Epithelial cell of proximal tubule (primary cell): ENCODE measurements at places on chromosomes 1 and 21.

- no peak for DNase-seq
Measured at GRCh38 chr1:165827268-165828102, at the start of gene UCK2. Gene UCK2, plus strand, starts transcription at chr1:165827614. Its CDS starts 220 bp downstream, at chr1:165827834.

- DNase-seq, result no peak
Measured at GRCh38 chr1:221937155-221937953, 195.5 kb upstream of the DUSP10 start.

DNA sequence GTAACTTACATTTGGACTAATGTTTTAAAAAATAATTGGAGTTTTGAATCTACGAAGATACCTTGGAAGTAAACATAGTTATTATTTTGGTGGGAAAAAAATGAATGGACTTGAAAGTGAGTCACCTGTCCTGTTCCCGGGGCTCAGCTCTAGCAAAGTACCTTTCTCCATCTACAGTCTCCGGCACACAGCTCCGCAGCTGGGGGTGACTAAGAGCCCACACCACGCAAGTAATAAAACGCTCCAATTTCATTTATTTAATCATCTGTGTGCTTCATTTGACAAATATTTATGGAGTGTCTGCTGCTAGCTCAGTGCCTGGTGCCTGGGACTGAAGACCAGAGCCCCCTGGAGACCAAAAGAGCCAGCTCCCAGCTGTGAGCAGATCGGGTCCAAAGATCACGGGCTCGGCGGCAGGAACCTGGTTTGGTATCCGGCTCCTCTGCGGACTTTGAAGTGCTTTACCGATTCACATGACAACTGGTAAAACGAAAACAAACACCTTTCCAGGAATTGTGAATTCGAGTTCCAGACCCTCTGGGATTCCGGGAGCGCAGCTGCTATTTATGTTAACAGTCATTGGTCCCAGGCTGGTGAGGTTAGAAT lies 1.7 kb upstream of the RIPK4 start:
- no peak for DNase-seq

DNA sequence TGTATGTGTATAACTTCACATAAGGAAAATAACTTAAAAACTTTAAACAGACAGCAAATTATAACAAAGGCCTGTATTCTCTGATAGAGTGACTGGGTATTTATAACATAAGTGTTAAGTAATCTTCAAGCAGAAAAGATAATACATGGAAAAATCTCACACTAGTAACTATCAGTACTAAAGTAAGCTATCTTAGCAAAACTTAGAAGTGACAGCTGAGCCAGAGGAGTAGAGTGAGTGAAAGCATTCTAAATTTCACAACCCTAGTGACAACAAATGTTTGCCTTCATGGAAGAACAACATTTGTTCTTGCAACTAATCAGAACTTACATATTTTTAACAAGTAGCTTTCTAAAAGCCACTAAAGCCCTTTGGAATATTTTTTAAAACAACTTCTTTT lies 74.5 kb upstream of the B3GALT2 start:
- DNase-seq, result no peak

- no peak for DNase-seq
Measured at GRCh38 chr21:45302082-45303061, 14.7 kb upstream of the POFUT2 start.

DNA sequence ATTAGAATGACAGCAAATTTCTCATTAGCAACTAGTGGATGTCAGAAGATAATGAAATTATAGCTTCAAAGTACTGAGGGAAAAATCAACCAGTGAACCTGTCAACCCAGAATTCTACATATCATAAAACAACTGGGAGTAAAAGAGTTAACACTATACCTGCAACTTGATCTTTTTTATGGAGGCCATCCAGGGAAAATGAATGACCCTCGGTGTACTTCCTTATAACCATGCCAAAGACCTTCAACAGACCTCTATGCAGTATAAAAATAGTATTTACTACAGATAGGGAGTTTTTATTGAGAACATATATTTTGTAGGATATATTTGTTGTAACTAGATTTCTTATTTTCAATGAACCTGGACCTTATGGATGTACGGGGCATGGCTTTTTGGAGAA lies 392.5 kb upstream of the ZRANB2 start:
- no peak for DNase-seq

DNA sequence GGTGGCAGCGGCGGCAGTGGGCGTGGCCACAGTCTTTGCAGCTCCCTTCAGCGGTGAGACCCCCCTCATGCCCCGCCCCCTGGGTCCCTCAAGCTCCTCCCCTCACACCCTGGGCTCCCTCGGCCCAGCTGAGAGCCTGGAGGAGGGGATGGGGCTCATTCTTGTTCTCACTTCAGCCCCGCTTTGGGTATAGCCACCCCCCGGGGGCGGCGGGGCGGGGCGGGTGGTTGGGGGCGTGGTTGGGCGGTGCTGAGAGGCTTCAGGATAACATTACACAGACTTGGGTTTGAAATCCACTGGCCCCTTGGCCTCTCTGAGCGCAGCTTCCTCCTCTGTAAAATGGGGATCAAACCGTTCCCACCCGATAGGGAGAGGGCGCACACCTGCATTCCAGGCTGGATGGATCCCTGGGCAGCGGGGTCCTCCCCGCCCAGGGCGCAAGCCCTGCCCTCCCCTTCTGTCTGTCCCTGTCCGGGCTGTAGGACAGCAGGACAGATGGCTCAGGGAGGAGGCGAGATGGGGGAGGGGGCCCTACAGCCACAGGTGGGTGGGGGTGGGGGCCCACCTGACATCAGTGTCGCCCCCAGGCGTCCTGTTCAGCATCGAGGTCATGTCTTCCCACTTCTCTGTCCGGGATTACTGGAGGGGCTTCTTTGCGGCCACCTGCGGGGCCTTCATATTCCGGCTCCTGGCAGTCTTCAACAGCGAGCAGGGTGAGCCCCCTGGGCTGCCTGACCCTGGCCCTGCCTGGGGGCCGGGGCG lies 5.1 kb downstream of the CLCNKA start:
- DNase-seq, result no peak

GRCh38 chr1:64494659-64495058 lies 24.7 kb downstream of the CACHD1 start:
- no peak for DNase-seq

GRCh38 chr1:64536836-64537490 lies 67.0 kb downstream of the CACHD1 start:
- DNase-seq, result no peak

- no peak for DNase-seq
Measured at GRCh38 chr1:2925918-2926317, 95.3 kb upstream of the ACTRT2 start.

DNA sequence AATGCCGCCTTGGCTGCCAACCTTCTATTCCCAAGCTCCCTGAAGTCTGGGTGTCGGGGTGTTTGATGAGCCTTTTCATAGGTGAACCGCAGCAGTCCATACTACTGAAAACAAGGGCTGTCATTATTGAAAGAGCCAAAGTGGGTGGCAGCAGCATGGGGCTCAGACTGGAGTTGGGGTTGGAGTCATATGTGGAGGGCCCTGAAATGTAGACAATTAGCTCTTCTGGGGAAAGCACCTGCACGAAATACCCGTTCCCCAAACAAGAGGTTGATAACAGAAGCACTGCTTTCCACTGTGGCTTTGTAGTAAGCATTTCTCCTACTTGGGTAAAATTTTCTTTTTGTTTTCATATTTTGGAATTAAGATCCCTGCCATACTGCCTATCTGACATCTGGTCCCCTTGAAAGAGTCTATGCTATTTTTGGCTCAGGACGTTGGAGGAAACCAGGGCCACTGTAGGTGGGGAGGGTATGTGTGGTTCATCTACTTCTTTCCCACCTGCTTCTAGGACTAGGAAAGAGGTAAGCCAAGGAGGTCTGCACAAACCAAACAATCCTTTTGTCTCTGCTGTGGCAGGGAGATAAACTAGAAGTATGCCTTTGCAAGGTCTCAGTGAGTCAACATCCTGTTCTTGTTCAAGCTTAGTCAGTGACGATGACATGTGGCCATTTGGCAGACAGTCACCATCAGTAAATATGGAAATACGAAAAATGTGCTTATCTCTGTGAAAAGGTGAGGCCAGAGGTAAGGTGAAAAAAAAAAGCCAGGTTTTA lies 197.0 kb upstream of the UBE2U start:
- DNase-seq, result no peak

DNA sequence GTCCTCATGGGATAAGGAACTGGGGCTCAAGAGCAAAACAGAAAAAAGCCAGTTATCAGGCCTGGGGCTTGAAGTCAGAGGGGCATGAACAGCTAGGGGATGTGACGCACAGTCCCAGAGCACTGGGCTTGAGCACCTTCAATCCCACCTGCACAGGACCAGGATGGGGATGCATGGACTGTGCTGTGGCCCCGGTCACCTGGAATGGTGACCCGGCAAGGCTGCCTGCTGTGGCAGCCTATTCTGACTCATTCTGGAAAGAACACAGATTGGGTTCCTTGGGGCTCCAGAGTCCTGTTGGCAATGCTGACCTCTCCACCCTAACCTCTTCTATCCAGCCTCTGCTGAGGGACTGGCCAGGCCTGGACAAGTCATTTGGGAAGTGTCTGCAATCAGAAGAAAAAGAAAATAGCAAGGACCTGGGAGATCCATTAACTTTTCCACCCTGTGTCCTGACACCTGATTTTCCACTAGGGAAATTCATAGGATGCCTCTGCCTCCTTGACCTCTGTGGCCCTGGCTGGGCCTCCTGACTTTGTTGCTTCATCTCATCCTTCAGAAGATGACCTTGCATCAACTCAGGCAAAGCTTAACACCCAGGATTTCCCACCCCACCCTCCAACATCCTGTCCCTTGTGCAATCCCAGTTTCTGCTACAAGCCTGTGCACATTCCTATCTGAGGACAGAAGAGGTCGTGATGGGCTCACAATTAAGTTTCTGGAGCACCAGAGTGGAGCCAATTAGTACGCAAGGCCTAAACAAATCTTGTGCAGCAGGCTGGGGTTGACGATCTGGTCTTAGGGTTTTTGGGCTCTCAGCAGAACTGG lies 17.9 kb upstream of the FMOD start:
- DNase-seq, result no peak

DNA sequence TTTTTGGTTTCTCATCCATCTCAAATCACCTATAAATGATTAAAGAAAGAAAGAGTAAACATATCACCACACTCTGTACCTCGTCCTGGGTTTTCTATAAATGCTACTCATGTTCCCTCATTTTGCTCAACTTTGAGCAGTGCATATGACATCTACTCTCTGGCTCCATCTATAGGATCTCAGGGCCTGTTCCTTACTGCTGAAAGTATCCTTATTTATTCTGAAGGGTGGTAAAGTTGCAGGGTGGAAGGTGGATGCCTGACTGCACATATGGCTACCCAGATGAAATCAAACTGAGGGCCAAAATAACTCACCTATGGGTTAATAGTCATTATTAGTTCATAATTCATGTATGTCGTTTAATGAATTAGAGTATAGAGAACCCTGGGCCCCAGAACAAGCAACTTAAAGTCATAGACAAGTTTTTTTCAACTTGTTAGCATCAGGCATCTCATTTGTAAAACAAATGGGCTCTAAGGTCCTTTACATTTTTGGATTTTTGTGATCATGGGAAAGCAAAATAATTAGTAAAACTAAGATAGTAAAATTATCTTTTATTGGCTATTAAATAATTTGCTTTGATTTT lies 46.5 kb downstream of the NCF2 start:
- no peak for DNase-seq

DNA sequence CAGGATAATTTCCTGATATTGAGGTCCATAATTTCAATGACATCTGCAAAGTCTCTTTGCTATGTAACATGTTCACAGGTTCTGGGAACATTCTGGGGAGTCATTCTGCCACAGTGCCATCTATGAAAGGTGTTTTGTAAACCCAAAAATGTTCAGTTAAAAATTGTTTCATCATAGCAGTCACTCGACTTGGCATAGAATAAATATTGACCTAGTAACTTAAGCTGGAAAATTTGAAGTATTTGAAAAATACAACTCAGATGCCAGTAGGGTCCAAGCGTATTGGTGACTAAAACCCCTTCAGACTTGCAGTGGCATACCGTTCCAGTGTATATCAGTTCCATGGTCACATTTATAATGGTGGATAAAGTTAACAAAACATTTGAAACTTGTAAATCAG lies 6.8 kb downstream of the DESI2 start:
- DNase-seq, result no peak

GRCh38 chr21:41726970-41727783 lies 39.7 kb downstream of the RIPK4 start:
- no peak for DNase-seq

DNA sequence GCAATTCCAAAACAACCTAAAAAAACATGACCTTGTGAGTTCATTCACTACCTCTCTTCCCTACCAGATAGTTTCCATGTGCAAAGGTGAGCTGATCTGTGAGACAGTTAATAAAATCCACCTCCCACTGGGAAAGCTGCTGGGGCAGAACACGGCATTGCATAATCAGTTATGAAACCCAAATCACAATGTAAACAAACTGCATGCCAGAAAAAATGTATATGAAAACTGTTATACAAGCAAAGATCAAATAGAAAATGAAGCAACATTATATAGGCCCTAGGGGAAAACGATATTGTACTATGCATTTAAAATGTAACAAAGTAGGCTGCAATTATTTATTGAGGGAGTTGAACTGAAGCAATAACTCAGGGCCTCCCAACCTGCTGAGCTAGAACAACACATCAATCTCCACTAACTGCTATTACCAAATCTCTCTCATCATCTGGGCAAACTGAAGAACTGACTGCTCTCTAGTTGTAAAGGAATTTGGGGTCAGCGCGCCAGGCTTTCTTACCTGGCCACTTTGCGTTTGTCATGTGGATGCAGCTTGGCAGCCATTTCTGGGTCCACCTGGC lies 31.0 kb downstream of the TRIT1 start:
- peak; percentile 42 for DNase-seq

DNA sequence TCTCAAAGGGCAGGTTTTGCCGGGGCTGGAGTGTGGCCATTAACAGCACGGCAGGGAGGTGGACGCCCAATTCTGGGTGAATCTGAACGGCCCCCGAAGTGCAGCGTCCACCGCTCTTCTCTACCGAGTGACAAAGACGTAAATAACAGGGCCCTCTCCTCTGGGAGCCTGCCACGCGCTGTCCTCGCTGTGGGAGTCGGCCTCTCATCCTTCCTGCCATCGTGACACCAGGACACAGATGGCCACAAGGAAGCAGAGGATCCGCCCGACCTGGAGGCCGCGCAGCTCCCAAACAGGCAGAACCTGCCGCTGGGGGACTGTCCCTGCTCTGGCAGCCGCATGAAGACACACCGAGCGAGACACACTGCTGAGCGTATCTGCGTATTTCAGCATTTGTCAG lies 12.1 kb upstream of the CDK11B start:
- DNase-seq, result no peak

DNA sequence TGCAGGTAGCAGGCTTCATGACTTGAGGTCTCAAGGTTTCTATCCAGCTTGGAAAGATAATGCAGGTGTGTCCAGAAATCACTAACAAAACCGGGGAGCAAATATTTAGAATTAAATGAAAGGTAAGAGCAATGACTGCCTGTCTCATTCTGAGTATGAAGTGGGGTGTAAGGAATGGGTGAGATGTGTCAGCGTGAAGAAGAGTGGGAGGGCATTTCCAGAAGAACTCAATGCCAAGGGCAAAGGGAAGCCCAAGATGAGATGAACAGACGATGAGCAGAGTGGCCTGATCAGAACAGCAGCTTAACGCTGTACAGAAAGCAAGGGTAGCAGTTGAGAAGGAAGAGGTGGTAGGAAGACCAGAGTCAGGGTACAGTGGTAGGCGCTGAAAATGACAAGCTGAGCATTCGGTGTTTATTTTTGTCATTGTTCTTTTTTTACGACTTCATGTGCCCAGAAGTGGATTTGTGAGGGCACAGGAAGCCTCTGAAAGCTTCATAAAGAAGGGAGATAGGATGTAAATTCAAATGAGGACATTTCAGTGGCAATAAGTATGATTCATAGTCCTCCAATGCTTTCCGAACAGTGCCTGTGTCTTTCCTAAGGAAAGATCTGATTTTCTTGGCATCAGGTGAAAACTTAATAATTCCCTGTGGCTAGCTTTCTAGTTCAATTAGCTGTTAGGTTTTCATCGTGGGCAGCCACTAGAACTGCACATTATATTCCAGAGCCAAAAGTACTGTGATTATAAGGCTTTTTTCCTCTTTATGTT lies 190.5 kb downstream of the APP start:
- DNase-seq, result no peak
